IPS DF 6.9 (cell line): ENCODE measurements at places on chromosomes 11 and 22.
A peak's percentile ranks its signal among the peaks of the same experiment; 100 is the strongest.

- peak; percentile 11 for DNase-seq
Measured at GRCh38 chr11:126862664-126863243, 137.8 kb downstream of the KIRREL3 start.

GRCh38 chr22:38290347-38290746, 17.5 kb upstream of the TMEM184B start:
- no peak for DNase-seq

DNA sequence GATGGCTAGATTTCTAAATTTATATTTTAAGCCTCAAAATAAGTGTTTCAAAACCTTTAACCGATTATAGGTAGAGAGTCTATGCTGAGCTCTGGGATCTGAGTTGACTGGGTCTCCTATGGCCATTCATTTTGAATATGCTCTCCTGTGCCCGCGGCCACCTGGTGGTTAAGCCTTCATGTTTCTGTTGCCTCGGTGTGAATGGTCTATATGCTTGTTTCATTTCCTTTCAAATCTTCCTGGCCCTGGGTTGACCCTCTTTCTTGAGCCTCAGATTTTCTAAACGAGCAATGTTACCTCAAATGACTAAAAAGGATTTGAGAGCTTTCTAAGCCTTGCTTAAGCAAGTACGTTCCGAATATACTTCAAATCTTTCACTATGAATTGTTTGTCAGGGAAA, 789.4 kb upstream of the KIRREL3 start:
- DNase-seq: no peak

- DNase-seq: no peak
Measured at GRCh38 chr11:128105511-128105910, 481.8 kb downstream of the ETS1 start.
